Left forelimb (tissue), 1 donor: ENCODE measurements at places on chromosomes 1 and 21.
A peak's percentile ranks its signal among the peaks of the same experiment; 100 is the strongest.

DNA sequence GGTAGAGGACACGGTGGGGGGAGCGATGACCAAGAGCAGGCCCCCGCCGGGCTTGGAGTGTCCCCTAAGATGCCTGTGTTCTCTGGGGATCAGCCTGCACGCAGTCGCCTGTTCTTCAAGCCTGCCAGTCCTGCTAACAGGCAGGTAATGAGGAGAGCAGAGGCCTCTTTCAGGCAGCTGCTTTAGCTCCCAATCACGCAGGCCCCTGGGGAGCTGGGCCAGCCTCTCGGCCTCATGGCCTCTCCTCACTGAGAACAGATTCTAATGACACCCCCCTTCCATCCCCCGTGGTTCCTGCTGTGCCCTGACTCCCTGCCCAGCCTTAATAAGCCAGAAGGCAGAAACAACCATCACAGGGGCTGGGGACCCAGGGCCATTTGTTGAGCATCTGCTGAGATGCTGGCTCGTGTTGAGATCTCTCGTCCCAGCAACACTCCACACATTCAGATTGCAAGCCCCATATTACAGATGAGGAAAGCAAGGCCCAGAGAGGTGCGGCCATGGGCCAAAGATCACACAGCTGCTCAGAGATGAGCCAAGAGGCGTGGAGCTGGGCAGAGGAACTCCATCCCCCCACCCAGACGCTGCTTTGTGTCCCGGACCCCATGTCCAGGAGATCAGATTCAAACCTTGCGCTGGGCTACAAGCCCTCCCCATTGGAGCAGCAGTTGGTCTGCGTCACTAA is 71.6 kb upstream of the CASZ1 start:
- DNase-seq: no peak

GRCh38 chr1:29669912-29670311 is 433.6 kb downstream of the PTPRU start:
- peak; percentile 37 for DNase-seq

DNA sequence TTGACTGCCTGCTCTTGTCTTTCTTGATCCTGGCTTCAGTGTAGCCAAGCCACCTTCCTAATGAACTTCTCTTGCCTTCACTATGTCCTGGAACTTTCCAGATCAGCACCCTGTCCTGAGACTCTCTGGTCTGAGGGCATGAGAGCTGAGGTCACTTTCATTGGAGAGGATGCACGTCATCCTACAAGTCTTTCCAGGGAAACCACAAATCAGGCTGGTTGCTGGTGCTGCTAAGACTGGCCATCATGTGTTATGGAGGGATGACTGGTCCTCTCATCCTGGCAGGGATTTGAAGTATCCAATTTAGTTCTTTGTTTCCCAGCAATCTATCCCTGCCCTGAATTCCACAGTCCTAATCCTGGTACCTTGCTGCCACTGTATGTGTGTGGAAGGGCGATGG is 228.6 kb downstream of the GPATCH2 start:
- DNase-seq: no peak

DNA sequence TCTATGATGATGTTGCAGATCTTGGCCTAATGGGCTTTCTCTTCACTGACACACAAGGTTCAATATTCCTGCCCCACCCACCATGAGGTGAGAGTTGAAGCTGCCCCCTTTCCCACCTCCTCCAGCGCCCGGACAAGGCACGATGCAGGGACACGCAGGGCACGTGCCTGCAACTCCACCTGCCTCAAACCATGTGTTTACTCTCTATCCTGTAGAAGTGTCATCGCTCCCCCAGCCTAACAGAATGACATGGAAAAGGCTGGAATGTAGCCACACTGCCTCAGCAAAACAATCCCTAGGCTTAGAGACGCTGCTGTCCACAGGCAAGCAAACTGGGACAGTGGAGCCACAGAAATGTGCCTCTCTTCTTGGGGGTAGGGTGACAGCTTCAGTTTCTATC is 92.9 kb upstream of the SOD1 start:
- DNase-seq: no peak

DNA sequence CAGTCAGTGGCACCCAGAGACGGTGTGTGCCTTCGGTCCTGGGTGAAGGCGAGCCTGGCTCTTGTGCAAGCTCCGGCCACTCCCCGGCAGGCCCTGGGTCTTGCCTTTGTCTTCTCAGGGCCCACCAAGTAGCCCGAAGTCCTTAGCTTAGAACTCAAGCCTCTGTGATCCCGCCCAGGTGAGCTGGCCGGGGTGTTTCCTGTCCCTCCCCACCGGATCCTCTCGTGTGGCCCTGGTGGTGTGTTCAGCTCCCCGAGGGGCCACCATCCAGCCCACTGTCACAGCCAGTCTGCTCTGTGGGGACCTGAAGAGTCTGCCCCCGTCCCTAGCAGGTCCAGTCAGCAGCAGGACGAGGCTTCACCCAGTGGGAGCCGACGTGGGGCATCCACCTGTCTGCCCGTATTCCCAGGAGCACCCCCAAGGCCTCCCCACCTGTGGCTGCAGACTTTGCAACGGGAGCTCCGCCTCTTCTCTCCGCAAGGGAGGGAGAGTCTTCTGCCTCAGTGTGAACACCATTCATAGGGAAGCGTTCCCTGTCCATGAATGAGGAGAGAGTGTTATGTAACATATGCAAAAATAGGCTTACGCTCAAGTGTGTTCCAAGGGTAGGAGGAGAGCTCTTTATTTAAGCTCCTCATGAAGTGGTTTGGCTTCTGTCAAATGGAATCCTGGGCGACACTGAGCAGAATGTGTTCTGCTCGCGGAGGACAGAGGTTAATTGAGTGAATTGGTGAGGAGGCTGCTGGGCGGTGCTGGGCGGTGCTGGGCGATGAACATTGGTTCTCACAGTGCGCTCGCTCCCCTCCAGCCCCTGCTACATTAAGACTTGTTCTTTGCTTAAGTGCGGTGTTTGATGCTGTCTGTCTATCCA is 108.9 kb downstream of the CRYAA start:
- DNase-seq: no peak

DNA sequence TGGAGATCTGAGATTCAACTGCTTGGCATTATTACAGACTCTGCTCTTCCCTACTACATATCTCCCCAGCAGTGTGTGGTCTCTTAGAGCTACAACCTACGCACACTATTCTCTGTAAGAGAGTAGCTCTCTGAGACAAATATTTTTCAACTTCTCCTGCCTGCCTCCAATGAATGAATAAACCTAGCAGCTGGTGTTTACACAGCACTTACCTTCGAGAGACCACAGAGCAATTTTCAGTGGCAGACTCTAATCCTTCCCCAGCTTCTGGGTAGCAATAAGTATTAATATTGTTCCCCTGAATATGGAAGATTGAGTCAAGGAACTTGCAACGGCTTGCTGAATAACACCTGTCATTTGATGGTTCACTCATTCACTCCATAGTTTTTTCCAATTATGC is 350.9 kb upstream of the SPAG17 start:
- no peak for DNase-seq

- DNase-seq: no peak
These were observed 40.6 kb downstream of the SRRM1 start for GRCh38 chr1:24683713-24684162.

- DNase-seq: no peak
These were observed 87.0 kb downstream of the POFUT2 start for GRCh38 chr21:45200581-45201296.

DNA sequence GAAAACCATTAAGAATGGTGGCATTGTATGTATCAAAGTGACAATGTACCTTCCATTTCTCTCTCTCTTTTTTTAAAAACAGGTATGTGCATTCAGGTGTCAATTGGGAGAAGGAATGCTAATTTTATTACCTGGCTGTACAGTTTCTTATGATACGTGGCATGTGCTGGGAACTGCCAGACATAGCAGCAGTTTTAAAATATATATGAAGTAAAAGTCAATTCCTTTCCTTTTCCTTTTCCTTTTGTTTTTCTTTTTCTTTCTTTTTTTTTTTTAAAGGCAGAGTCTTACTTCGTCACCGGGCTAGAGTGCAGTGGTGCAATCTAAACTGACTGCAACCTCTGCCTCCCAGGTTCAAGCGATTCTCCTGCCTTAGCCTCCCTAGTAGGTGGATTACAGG is 37.0 kb downstream of the SPEN start:
- no peak for DNase-seq

DNA sequence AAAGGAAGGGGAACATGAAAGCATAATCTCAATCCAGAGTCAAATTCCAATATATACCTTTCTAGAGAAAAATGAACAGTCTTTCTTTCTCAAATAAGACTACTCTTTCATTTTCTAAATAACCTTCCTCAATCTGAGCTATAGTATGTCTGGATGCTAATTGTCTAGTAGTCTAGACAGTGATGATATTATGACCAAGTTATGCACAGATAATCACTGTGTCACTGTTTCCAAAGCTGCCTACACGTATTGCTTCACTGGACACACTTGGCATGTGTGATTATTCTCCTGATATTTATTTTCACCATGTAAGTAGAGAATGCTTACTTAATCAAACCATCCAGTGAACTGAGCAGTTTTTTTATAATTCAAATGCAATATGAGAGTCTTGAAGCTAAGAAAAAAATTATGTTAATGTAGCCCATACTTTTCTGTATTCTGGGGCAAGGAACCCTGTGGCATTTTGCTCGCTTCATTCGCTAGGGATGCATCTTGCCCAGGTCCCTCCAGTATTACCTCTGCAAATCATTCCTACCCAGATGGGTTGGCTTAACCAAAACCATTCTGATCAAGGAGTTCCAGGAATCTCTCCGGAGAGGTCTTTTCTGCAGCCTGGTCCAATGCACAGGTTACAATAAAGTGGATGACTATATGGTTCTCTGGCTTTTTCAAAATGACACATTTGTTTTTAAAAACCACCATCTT is 303.1 kb upstream of the RUNX1 start:
- no peak for DNase-seq
